MV-4-11 (cell line): ENCODE measurements at places on chromosomes 12 and 14.

DNA sequence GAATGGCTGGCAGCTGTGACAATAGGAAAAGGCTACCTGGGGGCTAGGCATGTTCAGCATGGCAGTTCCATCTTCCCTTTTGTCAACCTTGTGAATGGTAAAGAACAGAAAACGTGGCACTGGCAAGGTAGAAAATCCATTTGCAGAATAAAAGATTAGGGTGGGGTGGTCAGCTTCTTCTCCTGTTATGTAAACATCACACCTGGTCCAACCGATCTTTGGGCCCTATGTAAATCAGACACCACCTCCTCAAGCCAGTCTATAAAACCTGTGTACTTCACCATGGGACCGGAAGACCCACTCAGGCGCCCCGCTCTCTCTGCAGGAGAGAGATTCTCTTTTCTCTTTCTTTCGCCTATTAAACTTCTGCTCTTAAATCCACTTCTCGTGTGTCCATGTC, 19.6 kb upstream of the TMEM30B start:
- DNase-seq = no peak

DNA sequence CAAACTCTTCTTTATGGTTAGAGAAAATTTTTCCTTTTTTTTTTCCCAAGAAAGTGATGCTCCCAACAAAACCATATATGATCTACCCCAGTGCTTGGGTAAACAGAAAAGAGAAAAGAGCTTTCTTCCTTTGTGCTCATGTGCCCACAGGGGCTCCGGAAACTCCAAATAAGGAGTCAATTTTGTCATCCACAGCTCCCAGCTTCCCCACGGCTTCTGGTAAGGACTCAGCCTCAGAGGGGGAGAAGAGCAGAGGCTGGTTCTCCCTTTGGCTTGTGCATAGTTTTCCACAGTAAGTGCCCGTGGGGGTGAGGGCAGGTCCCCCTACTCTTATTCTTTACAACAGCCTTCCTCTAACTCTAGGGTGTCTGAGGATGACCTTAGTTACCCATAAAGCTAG, 13.3 kb upstream of the RGS6 start:
- DNase-seq = peak; percentile 55

GRCh38 chr14:103522649-103523574, at the start of gene CKB:
Gene CKB (minus strand): TSS chr14:103522830. CDS start chr14:103522493, 337 bp downstream.
- DNase-seq = no peak

DNA sequence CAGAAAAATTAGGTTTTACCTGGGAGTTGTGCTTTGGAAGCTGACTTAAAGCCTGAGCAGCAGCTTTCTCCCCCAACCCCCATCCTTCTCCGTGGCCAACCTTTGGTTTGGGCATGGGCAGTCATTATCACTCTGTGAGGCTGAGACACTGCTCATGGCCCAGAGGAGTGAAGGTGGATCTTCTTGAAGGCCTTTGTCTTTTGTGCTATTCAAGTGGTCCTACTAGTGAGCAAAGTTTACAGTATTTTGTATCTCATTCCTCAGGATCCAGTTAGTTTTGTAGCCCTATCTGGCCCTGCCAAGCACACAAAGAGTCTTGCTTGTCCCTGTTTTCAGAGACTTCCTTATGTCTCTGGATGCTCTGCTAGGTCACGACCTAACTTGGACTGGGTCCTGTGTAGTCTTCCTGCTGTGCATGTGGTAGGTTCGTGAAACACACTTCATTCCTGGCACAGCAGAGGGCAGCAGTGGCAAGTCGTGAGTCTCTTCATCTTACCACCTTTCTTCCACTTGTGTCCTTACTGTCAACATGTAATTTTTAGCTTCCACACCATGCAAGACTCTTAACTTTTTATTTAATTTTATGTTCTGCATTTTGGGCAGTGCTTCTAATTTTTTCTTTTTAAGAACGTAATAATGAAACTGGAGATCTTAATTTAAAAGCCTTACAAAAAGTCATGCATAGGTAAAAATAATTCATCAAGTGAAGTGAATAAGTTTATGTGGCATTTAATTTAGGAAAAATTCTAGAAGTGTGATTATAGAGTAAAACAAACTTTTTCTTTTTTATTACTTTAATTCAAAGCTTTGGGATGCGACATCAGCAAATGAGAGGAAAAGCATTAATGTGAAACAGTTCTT, 53.7 kb downstream of the APAF1 start:
- DNase-seq = peak; percentile 72

DNA sequence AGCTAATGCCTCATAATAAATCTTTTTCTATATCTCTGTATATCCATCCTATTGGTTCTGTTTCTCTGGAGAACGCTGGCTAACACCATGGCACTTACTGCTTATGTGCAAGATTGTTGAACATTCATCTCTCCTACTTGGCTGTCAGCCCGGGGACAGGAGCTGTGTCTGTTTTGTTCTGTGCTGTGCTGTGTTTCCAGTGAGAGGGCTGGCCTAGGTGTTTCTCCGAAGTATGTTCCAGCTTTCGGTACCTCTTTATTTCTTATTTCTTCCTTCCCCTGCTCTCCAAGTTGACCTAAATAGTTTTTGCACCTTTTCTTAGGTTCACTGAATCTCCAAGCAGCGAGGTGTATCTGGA, 18.8 kb upstream of the NR4A1 start:
- no peak for DNase-seq
